Stimulated activated CD4-positive, alpha-beta T cell treated with anti-CD3 and anti-CD28 coated beads, Interleukin-2, amount 100 ng/mL, for 4 hours (primary cell): ENCODE measurements at places on chromosomes 7 and 10.
A peak's percentile ranks its signal among the peaks of the same experiment; 100 is the strongest.

DNA sequence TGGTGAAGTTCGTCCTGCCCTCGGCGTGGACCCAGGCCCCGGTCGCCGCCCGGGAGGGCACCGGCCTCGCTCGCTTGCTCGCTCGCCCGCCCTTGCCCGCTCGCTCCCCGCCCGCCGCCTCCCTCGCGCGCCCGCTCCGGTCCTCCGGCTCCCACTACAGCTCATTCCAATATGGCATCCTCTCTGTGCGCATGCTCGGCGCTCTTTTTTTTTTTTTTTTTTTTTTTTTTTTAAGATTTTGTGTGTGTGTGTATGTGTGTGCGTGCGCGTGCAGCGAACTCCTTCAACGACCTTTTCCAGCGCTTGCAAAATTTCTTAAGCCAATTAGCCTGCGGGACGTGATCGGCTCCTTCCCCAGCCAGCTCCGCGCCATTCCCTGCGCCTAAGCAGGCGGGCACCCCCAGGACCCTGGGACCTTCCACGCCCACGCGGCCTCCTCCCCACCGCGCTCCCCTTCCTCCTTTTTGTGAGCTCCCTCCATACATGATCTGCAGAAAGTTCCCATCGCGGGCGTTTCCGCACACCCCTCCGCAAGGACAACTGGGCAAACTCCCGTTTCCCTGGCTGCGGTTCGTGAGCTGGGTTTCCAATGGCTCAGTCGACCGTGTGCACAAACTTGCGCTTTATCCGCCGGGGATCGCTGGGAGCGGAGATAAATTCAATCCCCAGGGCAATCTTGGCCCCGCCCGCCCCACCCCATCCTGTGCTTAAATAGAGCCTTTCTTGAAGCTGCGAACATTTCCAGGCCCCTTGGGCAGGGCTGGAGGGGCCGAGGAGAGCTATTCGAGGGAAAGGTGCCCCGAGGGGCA lies at the start of gene SFMBT2:
SFMBT2 (minus strand) TSS at position 173 of the 809 bp plus-strand sequence. CDS start 29,136 bp downstream, outside the sequence.
- no peak for DNase-seq

DNA sequence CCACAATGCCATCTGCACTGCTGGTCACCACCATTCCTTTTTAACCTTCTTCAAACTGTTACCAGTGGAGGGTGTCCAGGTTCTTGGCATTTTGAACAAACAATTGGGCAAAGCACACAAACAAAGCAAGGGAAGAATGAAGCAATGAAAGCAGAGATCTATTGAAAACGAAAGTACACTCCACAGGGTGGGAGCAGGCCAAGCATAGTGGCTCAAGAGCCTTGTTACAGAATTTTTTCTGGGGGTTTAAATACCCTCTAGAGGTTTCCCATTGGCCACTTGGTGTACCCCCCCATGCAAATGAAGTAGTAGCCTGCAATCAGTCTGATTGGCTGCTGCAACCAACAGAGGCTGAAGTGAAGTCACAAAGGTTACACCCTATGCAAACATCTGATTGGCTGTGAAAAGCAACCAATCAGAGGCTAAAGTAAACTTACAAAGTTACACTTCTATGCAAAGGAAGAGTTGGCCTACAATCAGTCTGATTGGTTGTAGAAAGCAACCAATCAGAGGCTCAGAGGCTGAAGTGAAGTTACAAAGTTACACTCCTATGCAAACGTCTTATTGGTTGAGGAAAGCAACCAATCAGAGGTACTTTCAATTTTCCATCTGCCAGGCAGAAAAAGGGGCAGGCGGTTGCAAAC lies 103.2 kb upstream of the WAC start:
- no peak for DNase-seq

GRCh38 chr10:22489467-22489866 lies 144.2 kb downstream of the SPAG6 start:
- DNase-seq = no peak

DNA sequence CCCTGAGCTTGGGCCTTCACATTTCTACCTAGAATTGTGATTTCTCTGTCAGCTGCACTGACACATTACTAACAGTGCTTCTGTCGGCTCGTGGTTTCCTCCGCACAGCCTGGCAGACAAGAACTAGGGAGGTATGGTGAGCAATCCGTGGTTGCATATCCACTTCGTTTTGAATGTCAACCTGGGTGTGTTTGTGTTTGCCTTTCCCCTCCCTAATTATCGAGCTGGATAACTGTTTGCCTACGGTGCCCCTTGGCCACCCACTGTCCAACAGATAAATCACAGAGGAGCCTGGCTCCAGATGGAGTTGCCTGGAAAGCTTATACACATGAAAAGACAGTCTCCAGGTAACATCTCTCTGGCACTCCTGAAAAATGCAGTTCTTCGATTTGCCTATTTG lies 228.8 kb downstream of the TRIL start:
- no peak for DNase-seq

GRCh38 chr10:29379208-29379607 lies 90.3 kb downstream of the LYZL1 start:
- no peak for DNase-seq

DNA sequence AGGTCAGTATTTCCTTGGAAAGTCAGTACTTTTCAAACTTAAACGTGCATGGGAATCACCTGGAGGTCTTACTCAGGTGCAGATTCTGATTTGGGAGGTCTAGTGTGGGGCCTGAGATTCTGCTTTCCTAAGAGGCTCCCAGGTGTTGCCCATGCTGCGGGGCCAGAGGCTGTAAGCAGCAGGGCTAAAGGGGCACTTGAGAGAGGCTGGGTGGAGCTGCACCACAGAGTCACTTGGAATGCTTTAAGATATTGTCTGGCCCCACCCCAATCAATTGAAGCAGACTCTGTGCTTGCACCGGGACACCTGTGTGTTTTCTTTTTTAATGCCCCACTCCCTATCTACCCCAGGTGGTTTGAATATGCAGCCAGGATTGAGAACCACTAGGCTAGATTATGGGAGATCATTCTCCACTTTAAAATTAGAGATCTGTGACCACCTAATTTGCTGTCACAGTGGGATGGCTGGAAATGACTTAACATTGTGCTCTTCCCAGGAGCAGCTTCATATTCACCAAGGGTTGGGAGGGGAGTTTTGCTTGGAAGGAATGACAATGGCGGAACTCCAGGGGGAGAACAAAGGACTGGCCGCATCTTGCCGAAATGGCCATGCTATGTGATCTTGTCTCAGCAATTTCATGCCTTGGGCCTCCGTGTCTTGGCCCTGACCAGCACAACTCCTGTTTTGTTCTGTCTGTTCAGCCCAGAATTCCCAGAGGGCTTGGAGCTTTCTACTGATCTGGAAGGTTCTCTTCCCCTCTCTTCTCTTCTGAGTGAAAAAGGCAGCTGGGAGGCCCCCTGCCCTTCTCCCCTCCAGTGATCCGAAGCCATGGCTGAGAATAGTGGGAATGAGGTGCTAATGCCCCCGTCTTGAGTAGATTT lies 80.2 kb downstream of the FAM241B start:
- DNase-seq = no peak

- no peak for DNase-seq
These were observed 234.1 kb downstream of the PTEN start for GRCh38 chr10:88097536-88097935.

GRCh38 chr10:80599424-80599847 lies 61.7 kb downstream of the SH2D4B start:
- DNase-seq = peak; percentile 4

DNA sequence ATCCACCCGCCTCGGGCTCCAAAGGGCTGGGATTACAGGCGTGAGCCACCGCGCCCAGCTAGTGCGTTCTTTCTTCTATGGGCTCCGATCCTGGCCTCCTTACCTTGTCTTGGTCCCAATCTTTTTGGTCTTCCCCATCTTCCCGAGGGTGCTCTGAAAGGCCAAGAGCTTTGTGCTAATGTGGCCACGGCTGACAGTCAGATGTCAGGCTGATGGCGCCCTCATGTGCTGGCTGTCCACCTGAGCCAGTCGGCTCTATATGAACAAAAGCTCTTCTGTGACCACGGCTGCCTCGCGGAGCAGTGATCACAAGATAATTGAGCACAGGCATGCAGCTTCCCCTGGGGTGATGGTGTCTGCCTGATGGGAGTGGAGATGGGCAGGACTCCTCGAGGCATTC lies 11.0 kb upstream of the AHCYL2 start:
- no peak for DNase-seq

GRCh38 chr10:11551916-11552602 lies 59.4 kb downstream of the USP6NL start:
- DNase-seq = no peak

DNA sequence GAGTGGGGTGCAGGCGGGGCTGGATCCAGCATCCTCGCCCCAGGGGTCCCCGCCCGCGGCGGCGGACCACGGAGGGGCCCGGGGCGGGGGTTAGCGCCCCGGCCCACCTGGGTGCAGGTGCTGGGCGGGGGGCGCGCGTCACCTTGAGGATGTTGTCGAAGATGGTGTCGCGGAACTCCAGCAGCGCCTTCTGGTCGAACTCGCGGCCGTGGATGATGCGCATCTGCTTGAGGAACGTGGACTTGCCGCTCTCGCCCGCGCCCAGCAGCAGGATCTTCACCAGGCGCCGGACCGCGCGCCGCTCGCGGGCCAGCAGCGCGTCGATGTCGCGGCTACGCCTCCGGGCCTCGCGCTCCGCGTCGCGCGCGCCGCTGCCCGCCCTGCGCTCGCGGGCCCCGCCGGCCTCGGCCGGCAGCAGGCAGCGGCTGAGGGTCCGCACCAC lies 376 bp downstream of the GNA12 start:
- no peak for DNase-seq

DNA sequence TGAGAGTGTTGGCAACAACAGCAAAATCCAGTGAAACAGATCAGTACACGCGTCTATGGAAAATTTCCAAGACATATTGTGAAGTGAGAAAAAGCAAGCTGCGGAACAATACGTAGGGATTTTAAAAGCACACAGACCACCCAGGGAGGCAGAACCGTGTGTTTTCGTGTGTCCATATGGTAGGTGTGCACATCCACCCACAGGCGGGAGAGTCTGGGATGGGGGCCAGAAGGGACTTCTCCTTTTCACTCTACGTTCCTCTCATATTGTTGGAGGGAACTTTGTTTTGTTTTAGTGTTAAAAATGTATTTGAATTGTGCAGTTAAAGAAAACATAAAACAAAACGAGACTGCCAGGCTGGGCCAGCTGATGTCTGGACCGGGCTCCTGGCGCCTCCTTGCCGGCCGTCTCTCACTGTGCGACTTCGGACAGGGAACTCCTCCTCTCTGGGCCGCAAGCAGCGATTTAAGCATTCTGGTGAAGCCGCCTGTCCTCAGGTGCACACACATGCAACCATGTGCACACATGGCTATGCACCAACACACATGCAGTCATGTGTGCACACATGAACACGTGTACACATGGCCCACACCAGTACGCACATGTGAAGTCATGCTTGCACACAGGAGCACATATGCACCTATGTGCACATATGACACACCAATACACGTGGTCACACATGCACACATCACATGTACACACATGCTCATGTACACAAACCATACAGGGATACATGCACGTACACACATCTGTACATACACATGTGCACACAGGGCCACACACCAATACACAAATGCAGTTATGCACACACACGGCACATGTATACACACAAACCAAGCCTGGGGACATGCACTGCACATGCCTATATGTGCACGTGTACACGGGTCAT lies 141.1 kb downstream of the ELFN1 start:
- no peak for DNase-seq

DNA sequence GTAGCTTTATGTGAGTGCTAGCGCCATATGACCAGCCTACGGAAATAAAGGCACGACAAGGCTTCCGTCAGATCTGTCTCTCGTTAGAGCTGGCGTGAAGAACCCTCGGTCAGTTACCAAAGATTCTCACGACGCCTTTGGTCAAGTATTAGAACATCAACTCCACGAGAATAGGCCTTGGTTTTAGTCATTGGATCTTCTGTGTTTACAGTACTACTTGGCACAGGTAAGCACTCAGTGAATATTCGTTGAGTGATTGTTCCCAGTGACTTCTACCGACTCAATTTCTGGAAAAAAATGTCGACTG lies 316 bp downstream of the RBM48 start:
- no peak for DNase-seq
